MG63 (cell line): ENCODE measurements at places on chromosomes 11 and 22. TPM values are rescaled to one million over a fixed set of nuclear protein-coding genes. Genes with fewer than 3 reads are reported as not detected.

TRIM66 gene
- total RNA-seq = 0.74 and 1.4 TPM in 2 replicates

CHCHD10 gene
- 0.26 TPM in 1 of 2 replicates, not detected in the other for total RNA-seq

OR6A2 gene
- not detected in 2 replicates for total RNA-seq

PIK3C2A gene
- total RNA-seq = 12.8 and 21.7 TPM in 2 replicates

HSPB2 gene
- 3.8 TPM in 1 of 2 replicates, not detected in the other for total RNA-seq

SCGB1A1 gene
- not detected in 2 replicates for total RNA-seq

- no peak for DNase-seq
These were observed 843.0 kb downstream of the TBC1D22A start for GRCh38 chr22:47605441-47605840.

GRCh38 chr11:7844986-7845385 is 48.2 kb upstream of the OR5P2 start:
- no peak for DNase-seq

DNA sequence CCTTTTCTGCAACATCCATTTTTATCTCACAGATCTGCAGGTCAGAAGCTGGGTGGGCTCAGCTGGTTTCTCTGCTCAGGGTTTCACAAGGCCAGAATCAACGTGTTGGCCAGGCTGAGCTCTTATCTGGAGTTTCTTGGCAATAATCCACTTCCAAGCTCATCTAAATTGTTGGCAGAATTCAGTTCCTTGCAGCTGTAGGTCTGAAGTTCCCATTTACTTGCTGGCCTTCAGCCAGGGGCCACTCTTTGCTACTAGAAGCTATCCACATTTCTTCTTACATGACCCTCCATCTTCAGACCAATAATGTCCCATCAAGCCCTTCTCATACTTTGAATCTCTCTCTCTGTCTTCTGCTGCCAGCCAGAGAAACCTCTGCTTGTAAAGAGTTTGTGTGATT is 103.5 kb downstream of the WNT11 start:
- DNase-seq = no peak

- DNase-seq = no peak
These were observed 62.1 kb downstream of the SLC25A17 start for GRCh38 chr22:40757071-40757470.

GRCh38 chr11:61104963-61105362 is 2.7 kb downstream of the CD5 start:
- DNase-seq = no peak

- peak; percentile 87 for DNase-seq
These were observed 461 bp upstream of the EED start for GRCh38 chr11:86244063-86244521.

GRCh38 chr22:32786027-32786418 is 15.5 kb upstream of the TIMP3 start:
- DNase-seq = no peak

- DNase-seq = no peak
These were observed 360.1 kb downstream of the TBC1D22A start for GRCh38 chr22:47122441-47123000.

GRCh38 chr22:17907748-17908051 is 116.7 kb downstream of the MICAL3 start:
- DNase-seq = no peak

DNA sequence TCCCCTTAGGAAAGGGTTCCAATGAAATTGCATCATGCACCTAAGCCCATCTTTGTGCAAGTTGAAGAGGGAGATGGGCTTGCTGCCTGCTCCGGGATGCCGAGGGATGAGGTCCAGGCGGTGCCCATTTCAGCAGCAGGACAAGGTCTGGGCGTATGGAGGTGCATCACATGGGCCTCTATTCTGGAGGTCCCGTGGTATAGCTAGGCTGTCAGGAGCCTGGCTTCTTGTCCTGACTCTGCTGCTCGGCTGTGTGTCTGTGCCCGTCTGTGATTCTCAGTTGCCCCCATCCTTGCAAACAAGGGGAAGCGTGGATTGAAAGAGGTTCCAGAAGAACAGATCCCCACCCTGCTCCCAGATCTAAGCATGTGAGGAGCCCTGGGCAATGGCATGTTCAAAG is 130.0 kb downstream of the OSBP2 start:
- DNase-seq = no peak

GRCh38 chr11:14190992-14191778 is 167.8 kb downstream of the RRAS2 start:
- no peak for DNase-seq

GRCh38 chr11:66866511-66866986 is 9.7 kb downstream of the LRFN4 start:
- DNase-seq = no peak
